Fibroblast of skin of right biceps (primary cell): ENCODE measurements at places on chromosomes 16 and 17.
A peak's percentile ranks its signal among the peaks of the same experiment; 100 is the strongest.

GRCh38 chr17:31680126-31680525 is 178.9 kb downstream of the COPRS start:
- no peak for DNase-seq

GRCh38 chr17:50058296-50058953 is 2.5 kb downstream of the ITGA3 start:
- no peak for DNase-seq

DNA sequence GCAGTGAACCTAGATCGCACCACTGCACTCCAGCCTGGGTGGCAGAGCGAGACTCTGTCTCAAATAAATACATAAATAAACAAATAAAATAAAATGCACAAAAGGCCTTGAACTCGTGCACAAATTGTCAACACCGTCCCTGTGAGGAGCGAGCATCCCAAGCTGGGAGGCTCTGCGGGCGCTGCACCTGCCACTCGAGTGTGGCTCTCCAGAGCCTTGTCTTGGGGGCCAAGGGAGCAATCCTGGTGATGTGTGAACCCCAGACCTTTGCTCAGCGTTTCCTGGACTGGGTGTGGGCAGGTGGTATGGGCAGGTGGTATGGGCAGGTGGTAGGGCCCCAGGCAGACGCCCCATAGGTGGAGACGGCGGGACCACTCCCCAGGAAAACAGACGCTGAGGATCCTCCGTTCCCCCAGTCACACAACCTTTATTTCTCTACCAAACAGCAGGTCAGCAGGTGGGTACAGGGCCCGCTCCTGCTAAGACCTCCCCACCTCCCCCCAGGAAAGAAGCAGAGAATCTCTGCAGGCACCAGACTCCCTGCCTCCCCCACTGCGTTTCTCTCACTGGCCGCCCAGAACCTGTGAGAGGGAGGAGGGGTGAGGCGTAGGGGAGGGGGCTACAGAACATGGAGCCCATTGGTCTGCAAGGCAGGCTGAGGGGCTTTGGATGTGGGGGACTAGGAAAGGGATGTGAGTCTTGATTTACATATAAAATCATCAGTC is 7.4 kb upstream of the P2RX1 start:
- DNase-seq, result no peak

DNA sequence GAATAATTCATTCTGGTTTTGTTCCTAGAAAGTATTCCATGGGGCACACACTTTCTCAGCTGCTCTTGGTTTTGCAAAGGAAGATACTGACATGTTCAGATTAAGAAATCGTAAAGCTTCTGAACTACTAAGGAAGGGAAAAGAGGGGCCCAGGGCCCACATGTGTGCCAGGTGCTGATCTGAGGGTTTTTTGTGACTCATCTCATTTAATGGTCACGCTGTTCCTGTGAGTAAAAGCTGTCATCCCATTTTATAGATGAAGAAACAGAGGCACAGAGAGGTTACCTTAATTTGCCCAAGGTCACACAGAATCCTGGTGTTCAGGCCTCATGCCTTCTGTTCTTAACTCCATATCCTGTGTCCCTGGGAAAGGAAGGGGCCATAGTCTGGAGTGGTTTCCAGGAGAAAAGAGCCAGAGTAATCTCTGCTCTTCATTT is 113.2 kb downstream of the MSI2 start:
- no peak for DNase-seq

DNA sequence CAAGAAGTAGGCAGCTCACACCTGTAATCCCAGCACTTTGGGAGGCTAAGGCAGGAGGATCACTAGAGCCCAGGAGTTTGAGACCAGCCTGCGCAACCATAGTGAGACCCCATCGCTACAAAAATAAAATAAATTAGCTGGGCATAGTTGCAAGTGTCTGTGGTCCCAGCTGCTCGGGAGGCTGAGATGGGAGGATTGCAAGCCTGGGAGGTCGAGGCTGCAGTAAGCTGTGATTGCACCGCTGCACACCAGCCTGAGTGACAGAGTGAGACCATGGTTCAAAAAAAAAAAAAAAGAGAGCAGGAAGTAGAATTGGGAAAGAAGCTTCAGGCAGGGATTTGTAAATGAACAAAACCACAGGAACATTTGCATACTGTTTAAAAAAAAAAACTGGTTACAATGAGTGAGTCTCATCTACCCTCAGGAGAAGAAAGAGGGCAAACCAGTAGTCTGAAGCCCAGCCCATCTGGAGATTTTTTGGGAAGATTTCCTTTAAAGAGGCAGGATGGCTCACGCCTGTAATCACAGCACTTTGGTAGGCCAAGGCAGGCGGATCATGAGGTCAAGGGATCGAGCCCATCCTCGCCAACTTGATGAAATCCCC is 7.9 kb downstream of the MPV17L start:
- no peak for DNase-seq

DNA sequence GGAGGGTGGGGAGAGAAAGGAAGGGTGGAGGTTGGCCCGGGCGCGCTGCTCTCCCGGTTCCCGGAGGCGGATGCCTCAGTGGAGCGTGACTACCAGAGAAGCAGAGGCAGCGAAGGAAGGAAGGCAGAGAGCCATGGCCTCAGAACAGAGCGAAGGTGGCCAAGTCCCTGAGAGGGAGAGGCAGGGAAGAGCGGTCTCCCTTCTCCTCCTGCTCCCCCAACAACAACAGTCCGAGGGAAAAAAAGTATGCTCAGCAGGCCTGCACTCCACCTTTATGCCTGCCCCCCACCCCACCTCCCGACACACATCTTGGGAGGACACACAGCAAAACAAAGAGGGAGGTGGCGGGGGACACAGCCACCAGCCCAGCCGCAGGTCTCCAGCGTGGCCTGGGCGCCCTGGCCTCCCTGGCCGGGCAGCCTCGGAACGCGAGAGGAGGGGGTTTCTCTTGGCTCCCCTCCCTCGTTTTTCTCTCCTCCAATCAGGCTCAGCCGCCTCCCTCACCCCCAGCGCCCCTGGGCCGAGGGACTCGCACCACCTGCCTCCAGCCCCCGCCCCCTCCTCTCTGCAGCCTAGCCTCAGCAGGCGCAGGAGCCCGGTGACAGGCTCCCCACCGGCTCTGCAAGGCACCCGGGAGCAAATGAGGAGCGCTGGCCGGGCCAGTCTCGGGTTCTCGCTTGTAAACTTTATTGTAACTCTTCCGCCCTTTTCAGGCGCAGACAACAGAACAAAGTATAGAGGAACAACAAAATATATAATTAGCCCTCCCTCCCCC is 1.1 kb upstream of the HOXB7 start:
- DNase-seq, result no peak

- DNase-seq, result peak; percentile 82
Observed at GRCh38 chr17:7308625-7309433, 1.4 kb downstream of the EIF5A start.

GRCh38 chr17:35116845-35117244 is 2.8 kb downstream of the RAD51D start:
- no peak for DNase-seq

GRCh38 chr17:55155856-55156560 is 108.8 kb upstream of the HLF start:
- DNase-seq, result no peak

- no peak for DNase-seq
Observed at GRCh38 chr17:7586673-7587419, 3.0 kb downstream of the SOX15 start.

DNA sequence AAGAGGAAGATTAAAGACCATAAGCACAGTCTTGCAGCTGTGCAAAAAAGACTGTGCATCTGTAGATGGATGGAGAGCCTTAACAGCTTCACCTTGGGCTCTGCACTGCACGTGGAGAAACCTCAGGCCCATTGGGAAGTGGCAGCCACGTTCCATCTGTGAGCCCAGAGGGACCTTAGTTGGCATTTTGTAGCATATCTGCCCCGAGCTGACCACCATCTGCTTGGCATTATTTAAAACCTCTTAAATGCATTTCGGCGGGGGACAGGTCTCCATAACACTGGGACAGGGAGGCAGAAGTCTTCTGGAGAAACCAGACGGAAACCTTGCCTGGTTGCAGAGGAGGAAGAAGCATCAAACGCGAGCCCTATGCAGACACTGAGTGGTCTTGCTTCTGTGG is 345.6 kb downstream of the CPPED1 start:
- DNase-seq, result no peak
